ENCODE measurements at places on chromosomes 16 and 17. TPM values are rescaled to one million over a fixed set of nuclear protein-coding genes. Genes with fewer than 3 reads are reported as not detected.

GRCh38 chr17:13986855-13987254 is 82.4 kb upstream of the COX10 start:
- H3K27me3 ChIP-seq, result no peaks in the 10 kb centered on the region
- H3K4me1 ChIP-seq, result no peaks in the 10 kb centered on the region
- H3K27ac ChIP-seq, result no peak overlapping the region
- H3K36me3 ChIP-seq, result no peaks in the 10 kb centered on the region
- DNase-seq, result no peak

DNA sequence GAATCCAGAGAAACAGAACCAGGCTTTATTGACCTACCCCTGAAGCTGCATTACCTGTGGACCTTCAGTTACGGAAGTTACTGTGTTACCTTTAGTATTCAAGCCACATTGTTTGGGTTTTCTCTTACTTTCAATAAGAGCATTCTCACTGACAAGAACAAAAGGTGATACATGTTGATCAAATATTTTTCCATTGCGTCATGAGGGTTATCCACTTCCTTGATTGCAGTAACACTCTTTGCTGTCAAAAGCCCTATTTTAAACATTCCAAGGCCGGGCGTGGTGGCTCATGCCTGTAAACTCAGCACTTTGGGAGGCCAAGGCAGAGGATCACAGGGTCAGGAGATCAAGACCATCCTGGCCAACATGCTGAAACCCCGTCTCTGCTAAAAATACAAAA is 28.6 kb upstream of the PAFAH1B1 start:
- DNase-seq, result no peak
- H3K27ac ChIP-seq, result no peak overlapping the region
- H3K27me3 ChIP-seq, result no peaks in the 10 kb centered on the region
- H3K4me1 ChIP-seq, result no peaks in the 10 kb centered on the region

DNA sequence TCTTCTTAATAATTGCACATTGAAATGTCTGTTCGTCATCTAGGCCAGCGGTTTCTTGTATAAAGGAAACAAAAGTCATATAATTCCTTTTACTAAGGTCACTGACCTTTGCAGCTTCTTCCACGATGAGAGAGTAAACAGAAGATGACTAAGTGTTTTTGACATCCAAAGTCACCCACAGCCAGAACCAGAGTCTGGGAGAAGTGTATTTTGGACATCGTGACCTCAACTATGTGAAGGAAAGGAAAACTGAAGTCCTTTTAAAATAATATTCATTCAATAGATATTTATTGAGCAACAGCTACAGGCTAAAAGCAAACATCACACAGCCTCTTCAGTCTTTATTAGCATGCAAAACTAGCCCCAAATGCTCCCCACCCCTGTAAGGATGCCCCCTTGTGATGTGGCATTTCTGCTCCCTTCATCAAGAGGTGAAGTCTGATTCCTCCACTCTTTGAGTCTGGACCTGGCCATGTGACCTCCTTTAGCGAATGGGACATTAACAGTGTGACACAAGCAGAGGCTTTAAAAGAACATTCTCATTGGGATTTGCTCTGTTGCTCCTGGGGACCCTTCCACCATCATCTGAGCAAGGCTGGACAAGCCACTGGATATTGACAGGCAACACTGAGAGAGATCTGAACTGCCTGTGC is 8.1 kb upstream of the PMP22 start:
- H3K36me3 ChIP-seq, result no peaks in the 10 kb centered on the region
- H3K4me1 ChIP-seq, result peaks cover 13% of the 10 kb centered on the region
- H3K27ac ChIP-seq, result peak overlapping the region; percentile 63
- DNase-seq, result no peak

GRCh38 chr16:89971495-89972243 is 23.1 kb downstream of the DEF8 start:
- peaks cover 28% of the 10 kb centered on the region for H3K4me1 ChIP-seq
- H3K27ac ChIP-seq, result peak overlapping the region; percentile 98
- no peaks in the 10 kb centered on the region for H3K36me3 ChIP-seq
- H3K4me3 ChIP-seq, result peak overlapping the region; percentile 97
- no peaks in the 10 kb centered on the region for H3K27me3 ChIP-seq

KRTAP17-1 gene
- total RNA-seq, result not detected

- no peak overlapping the region for H3K4me3 ChIP-seq
- no peak overlapping the region for H3K27ac ChIP-seq
- no peak for DNase-seq
- no peaks in the 10 kb centered on the region for H3K27me3 ChIP-seq
- H3K4me1 ChIP-seq, result no peaks in the 10 kb centered on the region
Measured at GRCh38 chr16:80723091-80723490, 81.3 kb downstream of the CDYL2 start.

TMEM231 gene
- 1.7 TPM for total RNA-seq

USP6 gene
- total RNA-seq, result 0.97 TPM

GRCh38 chr16:74898659-74899058 is 86.3 kb downstream of the WDR59 start:
- H3K27ac ChIP-seq, result no peak overlapping the region
- H3K4me3 ChIP-seq, result no peak overlapping the region
- DNase-seq, result no peak
- no peaks in the 10 kb centered on the region for H3K36me3 ChIP-seq
- H3K4me1 ChIP-seq, result no peaks in the 10 kb centered on the region
- no peaks in the 10 kb centered on the region for H3K27me3 ChIP-seq

COL1A1 gene
- total RNA-seq, result 6.2 TPM

- no peak for DNase-seq
- peaks cover 4% of the 10 kb centered on the region for H3K36me3 ChIP-seq
- H3K27ac ChIP-seq, result no peak overlapping the region
- peaks cover 24% of the 10 kb centered on the region for H3K4me1 ChIP-seq
- H3K4me3 ChIP-seq, result no peak overlapping the region
- no peaks in the 10 kb centered on the region for H3K27me3 ChIP-seq
Measured at GRCh38 chr17:45038728-45039634, 12.5 kb downstream of the DCAKD start.

GRCh38 chr17:76691379-76692191 is 19.2 kb downstream of the MXRA7 start:
- no peaks in the 10 kb centered on the region for H3K27me3 ChIP-seq
- peaks cover 48% of the 10 kb centered on the region for H3K4me1 ChIP-seq
- no peak overlapping the region for H3K27ac ChIP-seq
- no peaks in the 10 kb centered on the region for H3K36me3 ChIP-seq
- no peak for DNase-seq

DNA sequence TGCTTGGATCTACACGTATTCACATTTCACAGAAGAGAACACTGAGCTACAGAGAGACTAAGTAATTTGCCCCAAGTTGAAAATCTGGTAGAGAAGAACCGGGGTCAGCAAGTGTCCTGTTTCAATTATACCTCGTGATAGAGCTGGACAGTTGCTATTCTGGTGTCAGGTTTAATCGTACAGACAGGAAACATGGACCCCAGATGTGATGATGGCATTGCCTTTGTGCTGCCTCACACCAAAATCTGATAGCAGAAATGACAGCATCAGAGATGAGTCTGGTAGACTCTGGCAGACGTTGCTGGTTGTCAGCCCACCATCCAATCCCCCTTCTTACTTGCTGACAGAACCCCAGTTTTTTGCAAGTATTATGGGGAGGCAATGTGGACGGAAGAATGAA is 112.1 kb upstream of the FOXF1 start:
- H3K4me1 ChIP-seq, result no peaks in the 10 kb centered on the region
- no peak overlapping the region for H3K4me3 ChIP-seq
- DNase-seq, result no peak

DNA sequence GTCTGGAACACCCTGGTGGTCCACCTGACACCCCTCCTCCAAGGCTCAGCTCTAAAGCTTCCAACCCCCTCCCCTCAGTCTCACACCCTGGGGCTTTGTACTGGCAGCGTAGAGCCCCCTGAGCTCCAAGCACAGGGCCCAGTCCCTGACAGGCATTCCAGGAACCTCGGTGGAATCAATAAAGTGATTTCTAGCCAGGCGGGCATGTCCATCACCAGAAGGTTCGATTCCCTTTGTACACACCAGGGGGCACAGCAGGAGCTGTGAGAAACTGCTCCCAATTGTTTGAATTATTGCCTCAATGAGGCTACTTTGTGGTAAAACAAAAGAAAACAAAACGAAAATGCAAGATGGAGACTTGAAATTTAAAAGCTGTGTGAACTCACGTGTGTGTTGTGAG is 51.8 kb downstream of the SMPD3 start:
- no peaks in the 10 kb centered on the region for H3K4me1 ChIP-seq
- H3K27ac ChIP-seq, result no peak overlapping the region
- DNase-seq, result no peak
- H3K4me3 ChIP-seq, result no peak overlapping the region
- no peaks in the 10 kb centered on the region for H3K27me3 ChIP-seq

GRCh38 chr17:7354262-7354843 is 603 bp upstream of the TMEM95 start:
- DNase-seq, result no peak
- no peak overlapping the region for H3K4me3 ChIP-seq
- H3K36me3 ChIP-seq, result no peaks in the 10 kb centered on the region
- H3K4me1 ChIP-seq, result peaks cover 20% of the 10 kb centered on the region
- H3K27ac ChIP-seq, result no peak overlapping the region

GGNBP2 gene
- total RNA-seq, result 28.8 TPM

TBC1D3H gene
- total RNA-seq, result not detected

GRCh38 chr17:14845591-14846281 is 419.4 kb downstream of the PMP22 start:
- no peaks in the 10 kb centered on the region for H3K4me1 ChIP-seq
- no peaks in the 10 kb centered on the region for H3K36me3 ChIP-seq
- no peak overlapping the region for H3K27ac ChIP-seq
- no peaks in the 10 kb centered on the region for H3K27me3 ChIP-seq

DNA sequence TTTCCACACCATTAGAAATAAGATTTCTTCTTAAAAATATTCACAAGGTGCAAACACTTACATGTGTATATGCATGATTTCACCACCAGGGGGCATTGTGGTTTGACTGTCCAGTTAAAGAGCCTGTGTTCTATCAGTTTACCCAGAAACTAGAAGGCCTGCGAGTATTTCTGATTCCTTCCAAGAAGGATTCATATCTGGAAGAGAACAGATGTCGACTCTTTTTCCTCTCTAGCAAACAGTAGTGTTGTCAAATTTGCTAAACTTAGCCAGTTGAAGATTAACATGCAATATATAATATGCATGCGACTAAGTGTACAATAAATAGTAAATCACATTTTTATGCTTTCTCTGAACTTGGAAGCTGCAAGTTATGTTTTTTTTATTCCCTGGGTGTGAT is 404.1 kb downstream of the WWOX start:
- no peaks in the 10 kb centered on the region for H3K27me3 ChIP-seq
- H3K27ac ChIP-seq, result peak overlapping the region; percentile 72
- no peaks in the 10 kb centered on the region for H3K36me3 ChIP-seq
- peak; percentile 26 for DNase-seq
- H3K4me3 ChIP-seq, result no peak overlapping the region

DNA sequence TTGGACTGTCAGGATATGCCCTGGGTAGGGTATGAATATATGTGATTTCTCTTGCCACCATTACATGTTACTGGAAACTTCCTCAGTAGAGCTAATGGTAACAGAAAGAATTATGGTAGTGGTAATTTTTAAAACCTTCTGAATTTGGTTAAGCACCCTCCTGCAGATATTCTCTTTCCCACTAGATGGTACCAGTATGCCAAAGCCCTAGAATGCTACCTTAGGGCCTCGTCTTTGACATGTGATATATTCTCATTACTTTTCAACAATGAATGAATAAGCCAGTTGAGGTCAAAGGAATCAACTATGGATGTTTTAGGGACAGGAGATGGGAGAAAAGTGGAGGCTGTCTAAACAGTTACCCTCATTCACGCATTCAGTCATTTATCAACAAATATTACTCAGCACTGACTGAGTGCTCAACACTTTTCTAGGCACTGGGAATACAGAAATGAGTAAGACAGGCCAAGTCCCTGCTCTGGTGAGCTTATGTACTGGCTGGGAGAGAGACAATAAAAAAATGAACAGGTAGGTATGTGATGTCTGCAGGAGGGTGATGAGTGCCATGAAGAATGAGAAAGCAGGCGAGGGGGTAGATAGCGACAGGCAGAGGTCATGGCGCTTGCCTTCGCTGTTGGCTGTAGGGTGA is 14.7 kb downstream of the CDH13 start:
- no peak overlapping the region for H3K4me3 ChIP-seq
- no peaks in the 10 kb centered on the region for H3K27me3 ChIP-seq
- H3K4me1 ChIP-seq, result peaks cover 27% of the 10 kb centered on the region
- DNase-seq, result no peak

- H3K4me1 ChIP-seq, result no peaks in the 10 kb centered on the region
- no peaks in the 10 kb centered on the region for H3K36me3 ChIP-seq
- H3K27me3 ChIP-seq, result peaks cover 22% of the 10 kb centered on the region
Measured at GRCh38 chr16:85829171-85829719, 29.8 kb downstream of the COX4I1 start.

GRCh38 chr16:426115-426905 is 861 bp downstream of the RAB11FIP3 start:
- H3K4me1 ChIP-seq, result peaks cover 49% of the 10 kb centered on the region
- H3K27ac ChIP-seq, result peak overlapping the region; percentile 99
- no peaks in the 10 kb centered on the region for H3K27me3 ChIP-seq
- peak overlapping the region; percentile 69 for H3K4me3 ChIP-seq
- no peak for DNase-seq

DNA sequence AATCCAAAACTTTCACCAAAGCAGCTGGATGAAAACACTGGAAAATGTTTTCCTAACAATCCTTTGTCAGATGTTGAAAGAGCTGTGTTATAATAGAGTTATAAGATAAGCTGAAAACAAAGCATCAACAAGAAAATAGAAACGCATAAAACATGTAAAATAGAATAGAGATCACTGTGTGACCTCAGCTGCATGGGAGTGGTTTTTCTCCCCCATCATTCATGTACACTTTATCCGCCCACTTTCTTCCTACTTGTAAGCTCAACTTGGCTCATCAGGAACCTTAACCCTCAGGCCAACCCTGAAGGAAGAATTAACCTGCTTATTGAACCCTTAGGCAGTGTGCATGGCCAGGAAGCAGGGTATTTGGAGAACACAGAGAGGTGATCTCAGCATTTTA is 238.5 kb upstream of the PMFBP1 start:
- H3K27ac ChIP-seq, result no peak overlapping the region
- H3K4me1 ChIP-seq, result no peaks in the 10 kb centered on the region
- no peaks in the 10 kb centered on the region for H3K27me3 ChIP-seq

PPL gene
- 18.6 TPM for total RNA-seq

DNA sequence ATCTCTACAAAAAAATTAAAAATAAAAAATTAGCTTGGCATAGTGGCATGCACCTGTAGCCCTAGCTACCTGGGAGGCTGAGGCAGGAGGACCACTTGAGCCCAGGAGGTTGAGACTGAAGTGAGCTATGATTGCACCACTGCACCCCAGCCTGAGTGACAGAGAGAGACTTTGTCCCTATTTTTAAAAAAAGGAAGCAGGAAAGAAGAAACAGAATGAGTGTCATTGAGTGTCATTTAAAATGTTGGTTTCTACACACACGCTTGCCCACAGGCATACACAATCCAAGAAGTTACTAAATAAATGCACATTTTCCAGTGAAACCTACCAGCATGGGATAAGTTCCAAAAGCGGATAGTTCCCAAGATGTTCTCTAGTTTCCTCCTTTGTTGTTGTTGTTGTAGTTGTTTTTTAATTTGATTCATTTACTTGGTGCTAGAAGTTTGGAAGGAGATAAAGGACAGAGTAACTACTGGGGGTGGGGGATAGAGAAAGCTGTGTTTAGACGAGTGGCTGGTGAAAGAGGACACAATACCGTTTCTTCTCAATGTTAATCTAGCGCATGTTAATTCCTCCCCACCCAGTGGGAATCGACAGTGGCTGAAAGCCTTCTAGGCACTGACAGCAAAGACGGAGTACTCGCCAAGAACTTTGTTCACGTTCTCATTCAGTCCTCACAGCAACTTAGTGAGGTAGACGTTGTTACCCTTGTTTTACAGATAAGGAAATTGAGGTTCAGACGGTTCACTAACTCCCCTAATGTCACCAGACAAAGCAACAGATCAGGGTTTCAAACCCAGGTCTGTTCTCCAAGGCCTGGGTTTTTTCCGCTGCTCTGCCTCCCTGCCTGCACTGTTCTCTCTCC is 17.3 kb downstream of the MRPS23 start:
- peak overlapping the region; percentile 71 for H3K27ac ChIP-seq
- H3K4me3 ChIP-seq, result peak overlapping the region; percentile 28
- no peak for DNase-seq
- no peaks in the 10 kb centered on the region for H3K36me3 ChIP-seq
- H3K27me3 ChIP-seq, result no peaks in the 10 kb centered on the region
- H3K4me1 ChIP-seq, result peaks cover 43% of the 10 kb centered on the region

All from gastrocnemius medialis (tissue), 4 donors.